MG63 (cell line): ENCODE measurements at places on chromosomes 4 and X.

DNA sequence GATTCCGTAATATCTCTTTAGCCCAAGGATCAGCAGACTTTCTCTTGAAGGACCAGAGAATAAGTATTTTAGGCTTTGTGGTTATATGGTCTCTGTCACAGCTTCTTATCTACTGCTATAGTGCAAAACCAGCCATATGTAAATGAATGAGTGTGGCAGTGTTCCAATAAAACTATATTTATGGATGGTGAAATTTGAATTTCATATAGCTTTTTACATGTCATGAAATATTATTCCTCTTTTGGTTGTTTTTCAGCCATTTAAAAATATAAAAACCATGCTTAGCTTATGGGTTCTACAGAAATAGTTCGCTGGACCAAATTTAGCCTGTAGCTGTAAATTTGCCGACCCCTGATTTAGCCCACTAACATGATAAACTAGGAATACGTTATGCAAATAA, 18.0 kb upstream of the MSMO1 start:
- no peak for DNase-seq

DNA sequence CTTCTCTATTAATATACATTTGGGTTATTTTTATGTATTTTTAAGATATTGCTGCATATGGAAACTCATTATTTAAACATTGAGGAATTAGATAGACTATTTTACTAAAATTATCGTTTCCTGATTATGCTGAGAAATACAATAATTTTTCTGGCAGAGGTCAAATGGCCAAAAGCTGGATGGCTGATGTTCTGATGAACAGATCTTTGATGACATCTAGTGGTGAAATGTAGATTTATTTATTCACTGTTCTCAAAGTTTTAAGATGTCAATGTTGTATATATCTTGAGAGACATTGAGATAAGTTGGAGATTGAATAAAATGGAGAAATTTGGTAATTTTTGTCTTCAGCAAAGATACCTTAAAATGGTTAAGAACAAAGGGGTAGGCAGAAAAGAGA, 96.2 kb downstream of the UGT8 start:
- no peak for DNase-seq

DNA sequence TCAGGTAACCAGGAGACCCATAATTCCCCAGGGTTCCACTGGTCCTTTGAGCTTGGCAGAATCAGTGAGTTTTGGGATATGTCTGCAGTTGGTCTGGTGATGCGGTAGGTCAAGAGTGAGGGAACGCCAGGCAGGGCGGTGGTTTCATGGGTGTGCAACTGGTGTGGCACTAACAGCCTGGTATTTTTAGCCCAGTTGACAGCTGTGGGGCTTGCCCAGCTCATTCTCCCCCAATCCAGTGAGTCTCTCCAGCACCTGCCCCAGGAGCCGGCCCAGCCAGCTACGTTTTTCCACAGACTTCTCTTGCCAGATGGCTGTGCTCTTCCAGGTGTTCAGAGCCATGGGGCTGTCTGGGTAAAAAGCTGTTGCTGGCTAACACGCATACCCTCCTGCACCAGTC, 1019.9 kb downstream of the CCSER1 start:
- no peak for DNase-seq

DNA sequence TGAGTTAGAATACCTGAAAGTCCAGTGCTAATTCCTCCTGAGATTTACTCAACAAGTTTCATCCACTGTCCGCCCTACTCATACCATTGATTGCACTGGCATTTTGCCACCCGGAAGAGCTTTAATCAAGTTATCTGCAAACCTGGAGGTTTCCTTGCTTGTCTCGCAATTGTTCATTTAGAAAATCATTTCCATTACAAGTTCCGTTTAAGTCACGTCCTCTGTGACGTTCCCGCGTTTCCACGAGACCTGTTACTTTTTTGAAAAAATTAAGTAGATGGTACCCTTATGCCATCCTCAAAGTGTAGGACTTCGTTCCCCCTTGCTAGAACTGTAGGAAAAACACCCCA, 761 bp upstream of the FRYL start:
- no peak for DNase-seq

DNA sequence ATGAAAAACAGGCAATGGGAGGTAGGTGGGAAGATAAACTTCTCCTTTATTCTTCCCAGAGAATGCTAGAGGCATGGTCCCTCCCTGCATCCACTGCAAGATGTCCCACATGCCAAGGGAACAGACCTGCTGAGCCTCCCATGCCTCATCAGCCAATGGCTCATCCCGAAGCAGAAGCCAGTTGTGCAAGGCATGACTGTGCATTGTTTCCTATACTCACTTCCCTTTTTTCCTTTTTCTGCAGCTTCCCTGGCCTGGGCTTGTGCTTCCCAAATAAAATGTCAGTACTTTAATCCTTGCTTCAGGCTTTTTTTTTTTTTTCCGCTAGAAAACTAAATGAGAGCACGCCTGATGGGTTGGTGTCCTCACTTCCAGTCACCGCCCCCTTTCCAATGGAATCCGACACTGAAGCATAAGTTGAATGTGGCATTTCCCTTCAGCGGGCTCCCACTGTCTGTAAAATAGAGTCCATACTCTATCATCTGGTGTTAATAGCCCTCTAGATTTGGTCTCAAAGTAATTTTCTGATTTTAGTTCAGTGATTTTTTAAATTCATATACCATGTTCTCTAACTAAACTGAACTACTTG, 239.0 kb upstream of the JADE1 start:
- peak; percentile 51 for DNase-seq
